ENCODE measurements at places on chromosomes 6 and 20.

GRCh38 chr6:47967843-47968242, 143.2 kb downstream of the PTCHD4 start:
- DNase-seq = no peak

DNA sequence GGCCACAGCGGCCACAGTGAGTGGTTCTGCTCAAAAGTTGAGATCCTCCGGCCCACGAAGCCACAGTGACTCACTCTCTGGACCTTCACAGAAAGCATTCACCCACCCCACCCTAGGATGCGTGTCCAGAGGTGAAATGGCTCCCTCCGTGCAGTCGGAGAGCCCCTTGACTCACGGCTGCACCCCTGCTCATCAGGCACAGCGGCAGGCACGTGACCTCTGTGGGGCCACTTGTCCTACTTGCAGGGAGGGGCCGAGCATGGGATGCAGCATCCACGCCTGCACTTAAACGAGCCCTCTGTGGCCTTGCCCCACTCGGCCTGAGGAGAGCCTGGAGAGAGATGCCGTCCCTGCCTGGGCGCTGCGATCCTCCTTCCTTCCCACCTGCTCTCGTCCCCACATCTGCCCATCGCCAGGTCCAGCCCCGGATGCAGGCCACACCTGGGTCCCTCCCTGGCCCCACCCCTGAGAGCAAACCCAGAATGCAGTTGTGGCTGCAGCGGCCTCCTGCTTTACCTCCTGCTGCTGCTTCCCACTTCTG, 28.7 kb downstream of the NTSR1 start:
- no peak for DNase-seq

DNA sequence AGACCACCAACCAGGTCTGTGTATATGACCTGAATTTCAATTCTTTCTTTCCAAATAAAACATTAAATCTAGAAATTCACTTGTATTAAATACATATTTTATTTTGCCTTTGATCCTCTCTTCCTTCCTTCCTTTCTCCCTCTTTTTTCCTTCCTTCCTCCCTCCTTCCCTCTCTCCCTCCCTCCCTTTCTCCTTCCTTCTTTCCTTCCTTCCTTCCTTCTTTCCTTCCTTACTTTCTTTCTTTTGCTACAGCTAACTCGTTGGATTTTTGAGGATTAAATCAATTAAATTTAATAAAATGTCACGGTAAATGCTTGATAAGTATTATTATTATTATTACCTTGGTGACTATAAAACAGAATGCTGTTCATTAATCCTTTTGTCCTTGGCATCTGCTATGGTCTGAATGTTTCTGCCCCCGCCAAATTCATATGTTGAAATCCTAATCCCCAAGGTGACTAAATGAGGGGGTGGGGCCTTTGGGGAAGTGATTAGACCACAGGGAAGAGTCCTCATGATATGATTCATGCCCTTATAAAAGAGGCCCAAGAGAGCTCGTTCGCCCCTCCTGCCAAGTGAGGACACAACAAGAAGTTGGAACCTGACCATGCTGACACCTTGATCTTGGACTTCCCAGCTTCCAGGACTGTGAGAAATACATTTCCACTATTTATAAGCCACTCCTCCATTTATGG, 67.6 kb upstream of the BTBD3 start:
- no peak for DNase-seq

- DNase-seq = no peak
These were observed 15.9 kb upstream of the PTGIS start for GRCh38 chr20:49583669-49584417.

DNA sequence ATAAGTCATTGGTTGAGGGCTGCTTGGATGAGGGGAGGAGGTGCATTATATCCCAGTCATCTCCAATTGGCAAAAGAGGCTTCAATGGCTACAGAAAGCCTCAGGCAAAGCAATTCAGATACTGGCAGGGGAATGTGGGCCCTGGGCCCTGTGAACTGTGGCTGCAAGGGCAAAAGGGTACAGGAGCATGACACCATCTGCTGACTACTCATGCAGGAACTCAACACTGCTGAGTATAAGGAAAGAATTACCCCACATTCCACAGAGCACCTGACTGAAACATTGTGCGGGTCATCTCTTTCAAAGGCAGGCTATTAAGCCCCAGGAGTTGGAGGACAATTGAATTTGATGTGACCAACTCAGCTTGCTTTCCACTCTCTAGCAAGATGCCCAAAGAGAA, 92.1 kb upstream of the SPTLC3 start:
- no peak for DNase-seq

- no peak for DNase-seq
These were observed 1.9 kb downstream of the RAB32 start for GRCh38 chr6:146545581-146545980.

DNA sequence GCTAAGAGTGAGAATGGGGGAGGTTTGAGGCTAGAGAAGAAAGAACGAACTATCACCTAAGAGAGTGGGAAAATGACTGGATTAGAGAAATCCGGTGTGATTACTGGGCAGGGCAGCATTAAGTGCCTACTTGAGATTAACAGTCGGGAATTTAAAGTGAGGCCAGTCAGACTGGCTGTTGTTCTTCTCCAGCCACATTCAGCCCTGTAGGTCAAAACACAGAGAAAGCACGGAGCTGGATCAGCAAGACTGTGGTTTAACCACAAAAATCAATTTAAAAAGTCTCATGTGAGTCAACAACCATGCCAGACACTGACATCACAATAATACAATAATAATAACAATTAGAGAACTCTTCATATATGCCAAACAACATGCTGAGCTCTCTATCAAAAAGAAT, 301.9 kb upstream of the SGK1 start:
- DNase-seq = no peak

GRCh38 chr20:61991476-61991875, 74.2 kb downstream of the TAF4 start:
- no peak for DNase-seq

- DNase-seq = no peak
These were observed 33.9 kb downstream of the HLA-A start for GRCh38 chr6:29976253-29976587.
